ENCODE measurements at places on chromosomes 13 and 19. TPM values are rescaled to one million over a fixed set of nuclear protein-coding genes. Genes with fewer than 3 reads are reported as not detected.

DNA sequence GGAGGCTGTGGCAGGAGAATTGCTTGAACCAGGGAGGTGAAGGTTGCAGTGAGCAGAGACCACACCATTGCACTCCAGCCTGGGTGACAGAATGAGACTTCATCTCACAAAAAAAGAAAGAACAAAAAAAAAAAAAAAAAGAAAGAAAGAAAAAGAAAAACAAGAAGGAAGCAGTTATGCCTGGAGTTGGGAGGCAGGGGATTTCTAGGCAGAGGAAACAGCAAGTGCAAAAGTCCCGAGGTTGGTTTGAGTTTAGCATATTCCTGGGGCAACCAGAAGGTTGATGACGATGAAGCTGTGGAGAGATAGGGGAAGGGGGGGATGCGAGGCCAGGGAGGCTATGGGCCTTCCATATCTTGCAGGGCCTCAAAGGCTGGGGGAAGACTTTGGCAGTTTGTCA lies 11.5 kb upstream of the EML2 start:
- no peak for DNase-seq

ATP7B gene
- polyA plus RNA-seq = 3.9 TPM

RPS28 gene
- polyA plus RNA-seq = 666 TPM

FBXO27 gene
- 13.4 TPM for polyA plus RNA-seq
